Stimulated activated CD4-positive, alpha-beta T cell treated with anti-CD3 and anti-CD28 coated beads, TNF-alpha, amount 100 ng/mL, for 1 hour (primary cell): ENCODE measurements at places on chromosomes 2 and 18.

GRCh38 chr2:71965530-71965929, 182.1 kb downstream of the CYP26B1 start:
- DNase-seq = no peak

DNA sequence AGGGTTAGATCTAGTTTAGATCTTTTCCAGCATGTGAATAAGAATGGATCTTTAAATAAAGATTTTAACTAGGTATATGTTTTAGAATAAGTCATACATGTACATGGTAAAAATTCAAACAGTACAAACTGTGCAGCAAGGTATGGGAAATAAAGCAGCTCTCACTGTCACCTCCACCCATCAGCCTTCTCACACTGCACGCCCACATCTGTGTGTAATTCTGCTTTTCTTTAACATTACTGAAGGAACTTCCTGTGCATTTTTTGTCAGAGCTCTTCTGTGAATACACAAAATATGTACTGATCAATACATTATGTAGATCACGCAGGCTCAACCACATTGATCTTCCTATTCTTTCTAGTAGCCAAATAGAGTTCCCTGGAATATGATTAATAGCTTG, 3.4 kb downstream of the CASP8 start:
- no peak for DNase-seq

DNA sequence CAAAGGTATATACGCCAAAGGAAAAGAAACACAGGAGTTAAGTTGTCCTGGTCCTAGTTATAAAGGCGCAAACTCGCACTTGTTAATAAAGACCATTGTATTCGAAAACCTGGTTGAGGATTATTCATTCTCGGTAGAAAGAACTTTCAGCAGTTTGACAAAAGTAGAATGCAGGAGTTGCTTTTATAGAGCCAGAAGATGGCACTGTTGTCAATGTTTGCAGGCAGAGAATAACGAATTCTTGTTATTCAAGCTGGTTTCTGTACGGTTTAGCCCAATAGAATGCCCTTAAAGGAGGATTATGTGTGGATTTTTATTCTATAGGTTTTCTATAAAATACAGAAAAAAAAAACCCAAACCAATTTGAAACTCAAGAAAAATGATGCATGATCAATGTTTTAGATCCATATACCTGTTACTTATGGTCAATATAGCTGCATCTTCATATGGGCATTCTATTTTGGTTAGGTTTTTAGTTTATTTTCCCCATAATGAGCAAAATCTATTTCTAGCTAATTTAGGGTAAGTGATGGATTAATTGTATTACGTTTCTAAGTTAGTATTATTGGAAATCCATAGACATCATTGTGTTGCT, 510.3 kb downstream of the PLCL1 start:
- no peak for DNase-seq

DNA sequence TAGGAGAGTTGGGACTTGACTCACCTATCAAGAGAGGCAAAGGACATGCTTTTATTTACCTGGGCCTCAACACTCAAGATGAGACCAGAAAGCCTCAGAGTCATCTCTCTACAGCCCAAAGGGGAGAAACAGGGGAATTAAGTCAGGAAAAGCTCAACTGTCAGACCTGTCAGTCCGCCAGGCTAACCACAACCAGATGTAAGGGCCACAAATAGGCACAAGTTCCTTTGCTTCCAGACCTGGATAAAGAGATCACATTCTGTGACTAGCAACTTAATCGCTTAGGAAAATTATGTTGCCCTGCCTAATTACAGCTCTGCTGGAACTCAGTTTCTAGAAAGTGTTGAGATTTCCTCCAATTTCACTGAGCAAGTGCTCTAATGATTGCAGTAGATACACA, 67.9 kb downstream of the ANKRD44 start:
- DNase-seq = no peak

DNA sequence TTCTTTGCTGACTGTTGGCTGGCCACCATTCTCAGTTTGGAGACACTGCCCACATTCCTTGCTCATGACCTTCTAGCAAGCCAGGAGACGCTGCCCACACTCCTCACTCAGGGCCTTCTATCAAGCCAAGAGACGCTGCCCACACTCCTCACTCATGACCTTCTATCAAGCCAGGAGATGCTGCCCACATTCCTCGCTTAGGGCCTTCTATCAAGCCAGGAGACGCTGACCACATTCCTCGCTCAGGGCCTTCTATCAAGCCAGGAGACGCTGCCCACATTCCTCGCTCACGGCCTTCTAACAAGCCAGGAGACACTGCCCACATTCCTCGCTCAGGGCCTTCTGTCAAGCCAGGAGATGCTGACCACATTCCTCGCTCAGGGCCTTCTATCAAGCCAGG, 131.3 kb upstream of the CBLN2 start:
- DNase-seq = no peak

GRCh38 chr2:55371376-55371775, 48.3 kb downstream of the CCDC88A start:
- DNase-seq = no peak

DNA sequence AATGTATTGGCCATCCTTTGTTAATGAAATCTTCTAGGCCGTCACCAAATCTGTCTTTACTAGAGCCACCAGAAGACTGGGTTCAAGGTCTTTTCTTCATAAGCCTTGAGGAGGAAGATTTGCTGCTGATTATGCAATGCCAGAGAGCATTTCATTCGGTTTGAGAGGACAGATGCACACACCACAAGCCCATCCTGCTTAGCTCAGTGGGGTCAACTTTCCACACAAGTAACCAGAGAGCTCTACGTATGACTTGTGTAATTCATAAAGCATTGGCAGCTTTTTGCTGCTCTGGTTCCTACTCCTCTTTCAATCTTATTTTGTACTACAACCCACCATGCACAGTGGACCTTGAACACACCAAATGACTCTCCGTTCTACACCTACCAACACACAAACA, 106.9 kb downstream of the OSR1 start:
- no peak for DNase-seq

DNA sequence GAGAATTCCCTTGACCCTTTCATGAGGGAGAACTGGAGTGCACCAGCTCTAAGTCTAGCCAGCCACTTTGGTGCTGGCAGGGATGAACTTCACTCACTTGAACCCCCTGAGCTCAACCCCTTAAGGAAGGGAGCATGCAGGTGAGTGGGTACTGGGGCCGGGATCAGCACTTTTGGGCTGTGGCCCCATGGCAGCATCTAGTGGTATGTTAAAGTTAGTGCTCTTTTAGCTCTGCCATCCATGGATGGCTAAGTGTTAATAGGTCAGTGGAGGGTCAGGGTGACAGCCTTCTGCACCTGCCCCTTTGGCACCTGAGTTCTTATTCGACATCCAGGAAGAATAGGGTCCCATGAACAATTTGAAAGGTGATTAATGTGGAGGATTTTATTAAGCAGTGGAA, 689.0 kb upstream of the FSHR start:
- DNase-seq = no peak

- DNase-seq = no peak
These were observed 156.8 kb downstream of the PAX3 start for GRCh38 chr2:222142027-222142426.
